ENCODE measurements at places on chromosomes 11 and 22.

GRCh38 chr11:98728421-98728820, 292.3 kb upstream of the CNTN5 start:
- no peak for DNase-seq

DNA sequence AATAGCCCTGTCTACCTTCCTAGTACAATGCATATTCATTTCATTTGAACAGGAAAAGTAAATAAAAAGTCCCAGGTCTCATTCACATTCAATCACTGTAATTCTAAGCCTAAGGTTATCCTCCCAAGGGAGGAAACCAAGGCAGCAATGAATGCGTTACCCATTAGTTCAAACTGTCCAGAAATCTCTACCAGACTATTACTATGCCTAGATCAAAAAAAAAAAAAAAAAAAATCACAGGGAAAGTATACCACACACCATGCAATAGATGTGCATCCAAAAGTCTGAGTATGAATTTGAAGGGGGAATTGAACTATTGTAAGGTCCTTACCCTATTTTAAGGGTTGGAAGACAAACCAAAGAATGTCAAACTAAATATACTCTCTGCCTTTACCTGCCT, 598.0 kb upstream of the API5 start:
- no peak for DNase-seq

GRCh38 chr11:21582791-21583190, 610.1 kb upstream of the ANO5 start:
- DNase-seq, result no peak

DNA sequence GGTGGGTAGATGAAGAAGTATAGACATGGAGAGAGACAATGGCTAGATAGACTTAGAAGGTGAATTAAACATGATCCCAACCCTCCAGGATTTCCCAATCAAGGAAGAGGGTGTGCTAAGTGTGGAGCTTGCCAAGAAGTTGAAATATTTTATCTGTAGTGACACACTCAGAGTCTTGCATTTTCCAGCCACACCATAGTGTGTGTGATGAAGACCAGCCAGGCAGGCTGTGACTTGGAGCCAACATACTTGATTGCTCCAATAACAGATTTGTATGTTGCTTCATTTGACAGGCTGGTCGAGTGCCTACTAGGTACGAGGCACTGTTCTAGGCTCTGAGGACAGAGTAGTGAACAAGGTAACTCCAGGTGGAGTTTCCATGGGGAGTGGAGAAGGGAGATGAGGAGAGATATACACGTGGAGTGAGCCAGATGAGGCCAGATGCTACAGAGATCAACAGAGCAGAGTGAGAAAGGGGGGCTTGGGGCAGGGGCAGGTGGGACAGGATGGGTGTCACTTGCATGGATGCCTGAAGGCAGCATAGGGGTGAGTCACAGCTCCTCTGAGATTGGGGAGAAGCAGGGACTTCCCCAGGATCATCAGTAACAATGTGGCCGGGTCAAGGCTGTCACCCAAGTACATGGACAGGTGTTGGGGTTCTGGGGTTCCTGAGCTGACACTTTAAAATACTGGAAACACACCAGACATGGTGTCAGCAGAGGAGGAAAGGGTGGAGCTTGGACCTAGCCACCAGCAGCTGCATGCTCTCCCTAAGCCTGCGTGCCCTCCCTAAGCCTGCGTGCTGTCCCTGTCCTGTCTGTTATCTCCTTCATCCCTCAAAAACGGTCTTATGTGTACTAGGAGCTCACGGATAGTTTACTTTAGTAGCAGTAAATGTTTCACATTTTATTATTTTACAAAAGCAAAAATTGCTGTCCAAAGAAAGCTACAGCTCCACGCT, 23.6 kb downstream of the PDGFB start:
- no peak for DNase-seq

DNA sequence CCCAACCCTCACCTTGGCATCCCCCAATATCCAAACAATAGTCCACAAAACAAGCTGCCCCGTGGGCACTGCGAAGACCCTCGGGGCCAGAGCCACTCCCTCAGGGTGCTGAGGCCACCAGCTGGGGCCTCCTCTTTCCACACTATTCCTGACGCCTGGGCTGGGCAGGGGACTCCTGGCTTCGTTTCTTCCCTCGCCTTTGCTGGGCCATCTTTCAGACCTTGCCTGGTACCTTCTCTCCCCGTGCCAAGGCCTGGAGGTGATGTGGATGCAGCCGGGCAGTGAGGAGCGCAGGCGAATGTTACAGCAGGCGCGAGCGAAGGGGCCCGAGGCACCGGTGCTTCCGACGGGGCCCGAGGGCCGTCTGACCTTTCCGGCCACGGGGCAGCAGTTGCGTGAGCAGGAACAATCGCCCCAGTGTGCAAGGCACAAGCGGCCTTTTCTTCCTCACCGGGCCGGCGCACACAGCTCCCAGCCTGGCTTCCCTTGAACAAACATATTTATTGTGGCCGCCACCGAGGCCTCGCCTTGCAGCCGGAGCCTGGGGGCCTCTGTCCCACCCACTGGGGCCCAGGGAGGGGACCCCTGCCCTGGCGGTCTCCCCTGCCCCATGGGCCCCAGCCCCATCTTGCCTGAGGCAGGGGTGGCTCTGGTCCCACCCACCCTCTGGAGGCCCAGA, 32.6 kb upstream of the KCNQ1OT1 start:
- DNase-seq, result no peak

DNA sequence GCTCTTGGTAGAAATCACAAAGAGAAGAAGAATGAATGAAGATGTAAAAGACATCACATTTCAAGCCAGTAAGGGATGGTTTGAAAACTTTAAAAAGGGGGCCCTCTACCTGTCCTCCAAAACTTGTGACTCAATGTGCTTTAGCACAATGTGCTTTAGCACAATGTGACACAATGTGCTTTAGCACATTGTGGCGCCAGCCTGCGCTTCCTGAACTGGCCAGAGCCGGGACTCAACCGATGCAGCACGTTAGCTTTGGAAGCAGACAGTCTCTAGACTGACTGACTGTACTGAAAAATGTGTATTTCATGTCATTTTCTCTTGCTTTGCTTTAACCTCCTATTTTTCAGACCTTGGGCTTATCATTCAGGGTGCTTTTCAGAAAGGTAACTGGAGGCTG, 63.5 kb downstream of the FAM83F start:
- no peak for DNase-seq

DNA sequence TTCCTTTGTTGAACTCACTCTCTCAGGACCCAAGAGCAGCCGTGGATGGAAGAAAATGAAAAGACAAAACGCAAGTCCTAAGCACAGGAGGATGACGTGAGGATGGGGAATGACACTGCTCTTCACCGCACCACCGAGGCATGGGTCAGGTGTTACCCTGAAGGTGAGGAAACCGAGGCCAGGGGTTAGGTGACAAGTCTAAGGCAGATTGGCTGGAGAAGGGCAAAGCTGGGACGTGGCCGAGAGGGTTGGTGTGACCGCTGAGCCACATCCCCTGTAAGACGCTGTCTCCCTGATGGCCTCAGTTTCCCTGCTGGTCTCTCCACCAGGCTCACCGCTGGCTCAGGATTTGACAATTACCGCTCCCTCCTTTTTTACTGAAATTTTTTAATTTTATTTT, 284.4 kb downstream of the CTTN start:
- no peak for DNase-seq

DNA sequence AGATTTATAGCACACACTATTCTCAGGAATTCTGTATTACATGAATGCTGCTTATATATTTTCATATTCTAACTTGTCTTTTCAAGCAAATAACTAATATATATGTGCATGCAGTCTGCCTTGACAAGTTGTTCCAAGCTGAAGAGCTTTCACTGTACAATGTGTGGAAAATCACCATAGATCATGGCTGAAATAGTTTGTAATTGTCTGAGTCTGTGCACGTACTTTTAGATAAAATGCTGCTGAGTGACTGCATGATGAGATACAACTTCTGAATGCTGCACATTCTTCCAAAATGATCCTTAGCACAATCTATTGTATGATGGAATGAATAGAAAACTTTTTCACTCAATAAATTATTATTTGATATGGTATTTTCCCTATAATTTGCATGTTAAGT, 58.9 kb downstream of the SLC5A12 start:
- DNase-seq, result no peak

DNA sequence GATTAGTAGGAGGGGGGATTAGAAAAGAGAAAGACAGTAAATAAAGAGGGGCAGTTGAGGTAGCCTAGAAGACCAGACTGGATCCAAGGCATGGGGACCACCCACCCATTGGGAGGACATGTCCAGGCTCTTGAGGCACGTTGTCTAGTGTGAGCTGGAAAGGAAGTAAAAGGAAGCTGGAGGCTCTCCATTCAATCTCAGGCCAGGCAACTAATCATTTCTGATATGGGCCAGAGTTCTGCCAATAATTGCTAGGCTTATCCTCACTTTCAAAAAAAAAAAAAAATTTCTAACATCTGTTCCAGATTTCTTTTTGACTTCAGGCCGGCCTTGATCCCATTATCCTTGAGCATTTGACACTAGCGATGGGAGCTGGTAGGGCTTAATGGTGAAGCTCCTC, 476.1 kb downstream of the SOX6 start:
- DNase-seq, result no peak

DNA sequence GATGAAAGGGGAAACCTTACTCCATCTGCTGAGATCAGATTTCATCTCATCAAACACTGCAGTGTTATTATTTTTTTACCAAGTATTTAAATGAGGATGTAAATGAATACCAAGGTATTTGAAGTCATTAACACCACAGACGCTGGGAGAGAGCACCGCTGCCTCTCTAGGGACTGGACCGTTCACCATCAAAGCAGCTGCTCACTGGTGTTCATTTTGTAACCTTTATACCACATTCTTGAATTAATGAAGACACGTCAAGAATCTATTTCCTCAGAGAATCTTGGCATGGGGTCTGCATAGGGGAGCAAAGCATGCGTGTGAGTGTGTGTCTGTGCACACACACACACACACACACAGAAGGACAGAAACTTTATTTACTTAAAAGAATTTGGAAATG, 15.6 kb downstream of the SIAE start:
- DNase-seq, result peak; percentile 67

GRCh38 chr11:128790196-128790595, 76.9 kb downstream of the KCNJ1 start:
- no peak for DNase-seq

GRCh38 chr11:41134971-41135370, 324.5 kb downstream of the LRRC4C start:
- no peak for DNase-seq

- no peak for DNase-seq
Observed at GRCh38 chr11:86587264-86588193, 84.9 kb downstream of the ME3 start.

DNA sequence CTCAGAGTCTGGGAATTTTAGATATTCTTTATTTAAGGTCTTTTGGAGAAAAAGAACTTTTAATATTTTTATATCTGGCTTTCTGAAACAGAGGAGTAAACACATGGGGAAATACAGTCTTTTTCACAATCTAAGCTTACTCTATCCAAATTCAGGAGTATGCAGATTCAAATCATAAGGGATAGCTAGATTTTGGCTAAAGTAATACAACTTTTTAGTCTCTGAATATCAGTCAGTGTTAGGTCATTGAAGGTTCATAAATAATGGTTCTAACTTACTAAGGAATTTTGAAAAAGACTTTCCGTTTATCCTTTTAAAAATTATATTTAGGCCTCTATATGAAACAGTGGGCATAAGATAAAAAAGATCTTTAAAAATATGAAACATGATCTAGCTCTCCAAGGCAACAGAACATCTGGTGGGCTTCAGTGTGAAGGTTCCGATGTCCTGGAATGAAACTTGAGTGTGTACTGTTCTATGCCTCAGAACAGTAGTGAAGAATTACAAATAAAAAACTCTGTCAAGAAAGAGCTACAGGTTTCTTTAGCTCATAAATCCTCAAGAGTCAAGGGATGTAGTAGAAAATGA, 165.2 kb upstream of the PDGFD start:
- no peak for DNase-seq

- no peak for DNase-seq
Observed at GRCh38 chr11:15195454-15196200, 80.9 kb downstream of the INSC start.

DNA sequence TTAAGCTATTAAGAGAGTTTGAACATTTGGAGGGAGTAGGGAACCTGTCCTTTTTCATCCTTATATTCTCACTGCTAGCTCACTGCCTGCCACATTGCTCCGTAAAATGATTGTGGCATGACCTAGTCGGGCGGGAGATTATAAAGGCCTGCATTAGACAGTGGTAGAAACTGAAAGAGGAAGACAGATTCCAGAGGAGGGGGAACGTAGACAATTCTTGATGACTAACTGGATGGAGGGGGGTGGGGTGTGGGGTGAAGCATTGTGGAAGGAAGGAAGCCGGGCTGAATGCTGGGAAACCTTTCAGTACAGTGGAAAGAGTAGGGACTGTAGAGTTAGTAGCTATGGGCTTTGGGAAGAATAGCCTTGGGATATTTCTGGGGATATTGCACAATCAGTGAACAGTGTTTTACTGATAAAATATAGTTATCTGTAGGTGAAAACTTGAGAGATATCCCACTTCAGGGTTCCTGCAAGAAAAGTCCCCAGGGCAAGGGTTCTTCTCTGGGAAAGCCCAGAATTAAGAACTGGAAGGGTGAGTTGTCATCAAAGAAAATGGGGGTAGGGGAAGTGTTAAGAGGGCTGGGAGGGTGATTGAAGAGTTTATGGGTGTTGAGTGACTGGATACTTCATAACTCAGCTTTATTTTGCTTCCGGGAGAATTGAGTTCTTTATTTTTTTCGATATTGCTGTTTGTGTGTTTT, 2.1 kb downstream of the MED15 start:
- DNase-seq, result no peak

- DNase-seq, result no peak
Observed at GRCh38 chr22:43363315-43364168, 20.4 kb upstream of the SCUBE1 start.

- DNase-seq, result no peak
Observed at GRCh38 chr11:75810637-75811390, 4.2 kb upstream of the UVRAG start.

- no peak for DNase-seq
Observed at GRCh38 chr11:13011466-13012055, 2.4 kb downstream of the RASSF10 start.

- no peak for DNase-seq
Observed at GRCh38 chr22:49600468-49600867, 227.2 kb downstream of the BRD1 start.

DNA sequence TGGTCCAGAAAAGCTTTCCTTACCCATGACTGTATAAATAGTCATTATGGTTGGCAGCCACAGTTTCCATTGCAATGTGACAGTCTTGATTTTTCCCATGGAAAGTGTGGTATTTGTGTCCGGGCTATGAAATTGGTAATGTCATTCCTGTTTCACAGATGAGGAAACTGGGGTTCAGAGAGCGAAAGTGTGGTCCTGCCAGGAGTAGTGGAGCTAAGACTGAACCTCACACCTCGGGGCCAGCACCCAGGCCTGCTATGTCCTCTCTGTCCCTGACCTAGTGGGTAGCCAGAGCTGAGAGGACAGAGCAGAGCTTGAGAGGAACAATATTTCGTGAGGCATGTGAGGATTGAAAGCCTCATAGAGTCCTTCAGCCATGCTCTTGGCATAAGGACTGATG, 1.2 kb upstream of the YDJC start:
- no peak for DNase-seq

GRCh38 chr11:12158909-12159308, 48.5 kb downstream of the MICAL2 start:
- DNase-seq, result no peak

All from NCI-H2171 (cell line).